ENCODE measurements at places on chromosomes 5 and 9.

DNA sequence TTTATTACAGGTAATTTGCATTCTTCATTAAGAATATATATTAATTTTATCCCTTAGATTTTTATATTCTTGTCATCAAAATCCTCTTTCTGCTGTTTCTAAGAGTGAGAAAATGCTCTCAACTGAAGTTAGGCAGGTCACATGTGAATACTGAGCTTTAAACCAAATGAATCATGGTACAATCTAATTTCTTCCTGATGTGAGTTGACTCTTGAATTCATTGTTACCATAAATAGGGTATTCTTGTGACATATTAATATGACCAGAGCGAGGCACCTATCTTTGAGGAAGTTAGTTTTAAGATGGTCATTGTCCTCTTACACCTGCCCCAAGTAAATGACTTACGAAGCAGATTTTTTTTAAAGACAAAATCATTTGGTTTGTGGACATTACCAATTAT is 17.4 kb downstream of the C9orf85 start:
- DNase-seq: no peak

- no peak for DNase-seq
Measured at GRCh38 chr9:115668521-115668920, 485.1 kb upstream of the PAPPA start.

- DNase-seq: no peak
Measured at GRCh38 chr9:88706193-88707113, 171.5 kb downstream of the NXNL2 start.

GRCh38 chr5:154517181-154517580 is 39.2 kb upstream of the HAND1 start:
- no peak for DNase-seq

GRCh38 chr5:165244407-165244806 is 1739.0 kb downstream of the MAT2B start:
- DNase-seq: no peak

GRCh38 chr5:97549496-97549895 is 366.4 kb upstream of the RIOK2 start:
- no peak for DNase-seq

- no peak for DNase-seq
Measured at GRCh38 chr5:132310141-132310834, 16.1 kb downstream of the SLC22A4 start.

DNA sequence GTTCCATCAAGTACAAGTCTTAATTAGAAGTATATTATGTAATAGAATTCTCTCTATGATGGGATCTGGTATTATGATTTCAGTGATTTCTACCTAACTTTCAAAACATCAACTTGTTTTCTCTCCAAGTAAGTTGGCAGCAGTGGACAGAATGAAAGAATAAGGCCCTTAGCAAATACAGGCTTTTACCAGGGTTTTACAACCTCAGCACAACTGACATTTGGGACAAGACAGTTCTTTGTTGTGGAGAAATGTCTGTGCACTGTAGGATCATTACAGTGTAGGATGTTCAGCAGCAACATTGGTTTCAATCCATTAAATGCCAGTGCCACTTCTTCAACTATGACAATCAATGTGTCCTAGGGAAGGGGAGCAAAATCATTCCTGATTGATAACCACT is 48.8 kb downstream of the MLANA start:
- DNase-seq: no peak

DNA sequence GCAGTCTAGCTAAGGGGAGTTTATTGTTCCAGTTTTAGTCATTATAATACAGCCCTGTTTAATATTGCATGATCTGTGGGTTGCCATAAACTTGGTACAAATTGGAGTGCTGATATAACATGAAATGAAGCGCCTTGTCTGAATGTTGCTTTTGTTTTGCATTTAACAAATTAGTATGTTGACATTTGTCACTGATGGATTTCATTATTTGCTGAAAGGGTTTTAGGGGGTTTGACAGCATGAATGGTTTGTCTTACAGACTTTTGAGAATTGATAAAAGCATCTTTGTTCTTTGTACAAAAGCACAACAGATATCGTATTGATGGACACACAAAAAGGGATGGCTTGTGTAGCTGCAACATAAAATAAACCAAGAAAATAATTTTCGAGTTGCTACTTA is 178.3 kb downstream of the AOPEP start:
- no peak for DNase-seq

DNA sequence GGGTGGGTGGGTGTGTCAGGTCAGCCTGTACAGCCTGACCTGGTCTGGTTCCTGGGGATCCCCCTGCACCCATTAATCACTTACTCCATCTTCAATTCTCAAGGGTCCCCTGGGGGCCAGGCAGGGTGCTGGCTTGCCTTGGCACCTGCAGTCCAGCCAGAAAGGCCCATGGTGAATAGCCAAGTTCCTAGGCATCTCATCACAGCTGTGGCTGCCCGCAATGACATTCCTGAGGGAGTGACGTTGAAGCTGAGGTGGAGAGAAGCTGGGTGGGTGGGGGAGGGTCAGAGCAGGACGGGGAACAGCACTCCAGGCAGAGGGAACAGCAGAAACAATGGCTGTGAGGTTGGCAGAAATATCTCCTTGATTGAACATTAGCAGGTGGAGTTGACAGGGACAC is 10.6 kb downstream of the HMCN2 start:
- DNase-seq: no peak

DNA sequence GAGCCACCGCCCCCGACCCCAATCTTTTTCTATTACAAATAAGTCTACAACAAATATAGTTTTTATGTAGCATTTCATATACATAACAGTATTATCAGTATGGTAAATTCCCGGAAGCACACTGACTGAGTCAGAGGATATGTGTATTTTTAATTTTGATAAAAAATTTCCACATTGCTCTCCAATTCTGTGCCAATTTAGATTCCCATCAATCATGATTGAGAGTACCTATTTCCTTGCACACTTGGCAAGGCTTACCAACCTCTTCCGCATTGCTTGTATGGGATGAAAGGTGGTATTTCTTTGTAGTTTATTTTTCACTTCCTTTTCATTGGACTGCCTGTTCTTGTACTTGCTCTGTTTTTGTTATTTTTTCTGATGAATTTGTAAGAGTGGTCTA is 204.6 kb downstream of the RFX3 start:
- DNase-seq: no peak

DNA sequence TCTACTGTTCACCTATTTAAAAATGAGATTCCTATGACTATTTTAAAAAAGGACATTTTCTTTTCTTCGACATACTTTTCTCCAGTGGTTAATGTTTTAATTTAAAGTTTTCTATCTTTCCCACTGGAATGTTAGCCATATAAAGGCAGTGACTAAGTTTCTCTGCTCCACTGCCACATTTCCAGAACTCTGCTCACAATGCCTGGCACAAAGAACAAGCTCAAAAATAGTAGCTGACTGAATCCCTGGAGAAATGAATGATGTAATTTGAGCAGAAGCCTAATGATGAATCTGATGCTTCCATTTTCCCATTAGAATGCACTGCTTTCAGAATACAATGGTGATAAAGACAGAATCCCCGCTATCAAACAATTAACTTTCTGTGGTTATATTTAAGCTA is 817.8 kb downstream of the MTRR start:
- DNase-seq: no peak

- no peak for DNase-seq
Measured at GRCh38 chr5:82480331-82480730, 202.2 kb upstream of the RPS23 start.

GRCh38 chr5:72187388-72188075 is 80.3 kb downstream of the MAP1B start:
- DNase-seq: no peak

- DNase-seq: no peak
Measured at GRCh38 chr9:11758016-11758415, 935.2 kb upstream of the TYRP1 start.

- no peak for DNase-seq
Measured at GRCh38 chr9:80951675-80952074, 737.7 kb downstream of the TLE1 start.

Data from activated CD4-positive, CD25-positive, alpha-beta regulatory T cell treated with anti-CD3 and anti-CD28 coated beads, Interleukin-2, amount 50 U/mL, for 72 hours (primary cell).